ENCODE measurements at places on chromosomes 7 and 10.
A peak's percentile ranks its signal among the peaks of the same experiment; 100 is the strongest.

GRCh38 chr7:158997471-158997870, 141.1 kb downstream of the DYNC2I1 start:
- no peak for DNase-seq

- no peak for DNase-seq
Measured at GRCh38 chr7:119562839-119563238, 710.1 kb upstream of the KCND2 start.

DNA sequence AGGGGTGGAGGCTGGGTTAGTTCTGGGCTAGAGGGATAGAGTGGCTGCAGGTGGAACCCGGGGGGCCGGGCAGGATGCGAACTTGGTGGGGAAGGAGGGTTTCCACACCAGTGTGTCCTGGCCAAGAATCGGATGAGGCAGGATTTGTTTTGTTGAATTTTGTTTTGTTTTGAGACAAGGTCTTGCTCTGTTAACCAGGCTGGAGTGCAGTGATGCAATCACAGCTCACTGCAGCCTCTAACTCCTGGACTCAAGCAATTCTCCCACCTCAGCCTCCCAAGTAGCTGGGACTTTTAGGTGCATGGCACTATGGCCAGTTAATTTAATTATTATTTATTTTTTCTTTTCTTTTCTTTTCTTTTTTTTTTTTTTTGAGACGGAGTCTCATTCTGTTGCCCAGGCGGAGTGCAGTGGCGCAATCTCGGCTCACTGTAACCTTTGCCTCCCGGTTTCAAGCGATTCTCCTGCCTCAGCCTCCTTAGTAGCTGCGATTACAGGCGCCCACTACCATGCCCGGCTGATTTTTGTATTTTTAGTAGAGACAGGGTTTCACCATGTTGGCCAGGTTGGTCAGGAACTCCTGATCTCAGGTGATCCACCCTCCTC, 13.0 kb upstream of the PPP1R35 start:
- no peak for DNase-seq

- DNase-seq: no peak
Measured at GRCh38 chr7:90210981-90211380, 559 bp upstream of the STEAP2 start.

GRCh38 chr7:157423348-157423747, 86.5 kb downstream of the DNAJB6 start:
- no peak for DNase-seq

DNA sequence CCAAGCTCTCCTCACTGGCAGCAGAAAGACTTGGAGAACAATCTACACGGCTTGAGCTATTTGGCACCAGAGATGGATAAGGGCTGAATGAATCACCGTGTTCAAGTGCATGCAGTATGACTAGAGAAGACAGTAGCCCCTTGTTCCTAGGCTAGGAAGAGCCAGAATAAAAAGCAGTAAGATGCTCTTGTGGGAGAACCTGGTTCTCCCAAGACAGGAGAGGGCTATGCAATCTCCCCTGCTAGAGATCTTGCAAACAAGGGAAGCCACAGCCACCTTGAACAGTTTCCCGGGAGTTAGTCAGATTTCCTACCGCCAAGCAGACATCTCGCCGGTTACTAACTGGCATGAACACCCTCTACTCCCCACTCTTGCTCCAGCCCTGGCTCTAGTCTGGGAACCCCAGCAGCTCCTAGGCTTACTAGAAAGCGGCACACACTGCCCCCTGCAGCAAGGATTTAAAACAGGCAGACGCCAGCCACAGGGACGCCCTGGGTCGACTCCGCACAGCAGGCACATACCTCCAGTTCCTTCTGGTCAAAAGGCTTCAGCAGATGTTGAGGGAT, 107.3 kb downstream of the SMURF1 start:
- DNase-seq: peak; percentile 50

DNA sequence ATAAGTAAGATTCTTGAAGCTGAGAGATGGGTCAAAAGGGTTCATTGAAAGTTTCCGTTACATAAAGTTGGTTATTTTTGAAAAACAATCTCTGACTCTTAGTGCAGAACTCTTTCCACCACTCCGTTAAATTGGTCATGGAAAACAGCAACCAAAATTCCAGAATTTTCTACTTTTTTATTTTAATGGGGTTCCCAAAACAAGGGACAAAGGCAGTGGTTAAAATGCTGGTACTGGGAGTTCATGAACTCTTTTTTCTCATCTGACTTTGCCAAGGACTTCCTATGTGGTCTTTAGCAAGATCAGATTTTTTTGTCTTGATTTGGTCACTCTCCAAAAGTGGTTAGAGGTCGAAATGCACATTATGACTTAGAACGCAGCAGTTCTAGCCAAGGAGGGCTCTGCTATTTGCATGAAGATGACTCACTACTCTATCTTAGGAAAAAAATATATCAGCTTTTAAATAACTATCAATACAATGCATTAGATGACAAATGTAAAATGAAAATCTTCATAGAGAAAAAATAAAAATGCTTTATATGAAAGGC, 145.7 kb downstream of the REEP3 start:
- peak; percentile 84 for DNase-seq

All from GM04504 (cell line).